AG08395 (cell line): ENCODE measurements at places on chromosomes 5 and 9.

GRCh38 chr5:72293495-72294055 is 26.5 kb downstream of the MRPS27 start:
- DNase-seq = no peak

- no peak for DNase-seq
Measured at GRCh38 chr5:128513806-128514205, 24.2 kb downstream of the FBN2 start.

DNA sequence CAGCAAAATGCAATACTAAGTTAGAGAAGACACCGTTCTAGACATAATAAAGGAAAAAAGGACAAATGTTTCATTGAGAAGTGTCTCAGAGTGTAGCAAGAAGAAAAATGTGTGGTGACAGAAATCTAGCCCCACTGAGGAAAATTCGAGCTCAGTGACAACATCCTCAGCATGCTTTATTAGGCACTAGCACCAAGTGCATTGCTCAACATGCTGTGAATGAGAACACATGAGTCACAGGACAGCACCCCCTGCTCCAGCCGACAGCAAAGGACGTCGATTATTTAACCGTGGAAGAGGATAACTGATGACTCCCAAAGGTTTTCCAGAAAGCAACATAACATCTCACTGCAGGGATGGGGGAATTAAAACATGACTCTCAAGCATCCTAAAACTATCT is 182.7 kb downstream of the GNAQ start:
- peak; percentile 95 for DNase-seq

GRCh38 chr9:114214181-114214580 is 58.8 kb downstream of the COL27A1 start:
- peak; percentile 88 for DNase-seq

GRCh38 chr5:6591671-6592288 is 41.1 kb downstream of the NSUN2 start:
- DNase-seq = no peak

- DNase-seq = no peak
Measured at GRCh38 chr9:101512116-101512515, 21.5 kb upstream of the RNF20 start.

DNA sequence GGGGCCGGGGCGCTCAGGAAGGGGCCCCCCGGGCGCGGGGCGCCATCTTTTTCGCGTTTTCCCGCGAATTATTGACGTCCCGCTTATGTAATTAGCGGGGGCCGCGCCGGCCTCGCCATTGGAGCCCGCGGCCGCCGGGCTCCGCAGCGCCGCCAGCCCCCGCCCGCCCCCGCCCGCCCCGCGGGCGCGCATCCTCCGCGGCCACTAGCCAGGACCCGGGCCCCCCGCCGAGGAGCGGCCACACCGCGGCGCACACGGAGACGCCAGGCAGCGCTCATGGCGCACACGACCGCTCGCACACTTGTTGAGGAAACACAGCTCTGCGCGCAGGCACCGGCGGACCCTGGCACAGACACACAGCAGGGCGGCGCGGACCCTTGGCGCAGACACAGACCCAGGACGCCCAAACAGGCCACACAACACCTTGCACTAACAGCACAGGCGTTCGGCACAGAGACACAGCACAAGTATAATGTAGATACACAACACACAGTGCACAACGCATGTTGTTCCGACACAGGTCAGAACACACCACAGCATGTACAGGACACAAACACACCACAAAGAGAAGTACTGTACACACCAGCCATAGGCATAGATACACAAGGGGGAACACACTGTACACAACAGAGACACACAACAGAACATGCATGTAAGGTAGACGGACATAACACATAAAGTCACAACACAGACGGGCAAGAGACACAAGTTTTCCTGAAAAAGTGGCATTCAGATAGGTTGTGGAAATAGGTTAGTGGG is 467 bp upstream of the PHF19 start:
- peak; percentile 63 for DNase-seq

DNA sequence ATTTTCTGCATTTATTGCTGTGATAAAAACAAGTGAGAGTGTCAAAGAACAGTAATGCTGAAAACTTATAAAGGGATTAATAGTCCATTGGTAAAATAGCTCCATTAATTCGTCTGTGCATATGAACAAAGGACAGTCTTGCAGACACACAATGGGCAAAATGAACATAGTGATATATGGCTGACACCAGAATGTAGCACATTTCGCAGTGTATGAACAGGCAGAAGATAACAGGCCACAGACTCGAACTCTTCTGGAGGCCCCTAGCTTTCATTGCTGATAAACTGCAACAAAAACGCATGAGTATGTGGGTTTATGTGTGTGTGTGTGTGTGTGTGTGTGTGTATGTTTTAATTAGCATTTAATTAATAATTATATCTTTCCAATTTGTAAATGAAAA is 354.8 kb downstream of the TAF11L14 start:
- DNase-seq = no peak

GRCh38 chr5:87081016-87081415 is 186.7 kb upstream of the RASA1 start:
- DNase-seq = no peak

DNA sequence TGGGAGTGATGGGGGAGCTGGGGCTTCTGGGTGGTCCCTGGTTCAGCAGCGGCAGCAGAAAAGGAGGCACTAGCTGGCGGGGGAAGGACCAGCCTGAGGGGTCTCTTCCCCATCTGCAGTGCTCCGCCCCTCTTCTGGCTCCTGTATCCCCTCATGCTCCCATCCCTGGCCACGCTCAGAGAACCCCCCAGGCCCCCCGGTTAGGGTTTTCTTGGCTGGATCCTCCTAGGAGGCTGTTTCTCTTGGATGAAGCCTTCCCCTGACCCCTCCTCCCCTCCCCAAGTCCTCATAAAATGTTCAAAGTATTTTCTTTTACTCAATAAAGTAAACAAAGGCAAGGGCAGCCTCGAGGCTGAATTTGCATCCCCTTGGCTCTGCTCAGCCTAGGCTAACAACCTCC is 60.8 kb downstream of the FGF18 start:
- no peak for DNase-seq

DNA sequence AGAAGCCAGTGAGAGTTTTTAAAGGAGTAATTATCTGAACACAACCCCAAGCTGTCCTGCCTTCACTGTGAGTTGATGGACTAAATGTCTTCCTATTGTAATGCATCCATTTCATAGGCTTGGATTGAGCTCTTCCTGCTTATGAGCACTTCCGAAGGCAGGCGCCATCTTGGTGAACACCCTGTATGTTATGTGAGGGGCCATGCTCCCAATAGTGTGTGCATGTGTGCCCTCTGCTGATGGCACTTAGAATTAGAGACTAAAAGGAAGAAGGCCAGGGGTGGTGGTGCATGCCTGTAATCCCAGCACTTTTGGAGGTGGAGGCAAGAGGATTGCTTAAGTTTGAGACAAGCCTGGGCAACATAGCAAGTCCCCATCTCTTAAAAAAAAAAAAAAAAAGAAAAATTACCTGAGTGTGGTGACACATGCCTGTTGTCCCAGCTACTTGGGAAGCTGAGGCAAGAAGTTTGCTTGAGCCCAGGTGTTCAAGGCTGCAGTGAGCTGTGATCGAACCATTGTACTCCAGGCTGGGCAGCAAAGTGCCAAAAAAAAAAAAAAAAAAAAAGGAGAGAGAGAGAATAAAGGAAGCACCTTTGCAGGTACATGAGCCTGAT is 65.0 kb downstream of the C9orf152 start:
- DNase-seq = no peak

GRCh38 chr5:141430332-141431113 is at the start of gene PCDHGA12:
TSS of gene PCDHGA12 (plus strand) at chr5:141430507. CDS start at chr5:141430760, 253 bp downstream.
- peak; percentile 84 for DNase-seq

- no peak for DNase-seq
Measured at GRCh38 chr9:4725706-4726442, 15.1 kb downstream of the AK3 start.

GRCh38 chr9:23938908-23939307 is 112.9 kb upstream of the ELAVL2 start:
- DNase-seq = no peak

- peak; percentile 96 for DNase-seq
Measured at GRCh38 chr9:133506653-133507038, 18.1 kb downstream of the MYMK start.

- DNase-seq = no peak
Measured at GRCh38 chr5:108367679-108368334, 14.1 kb downstream of the FBXL17 start.

- peak; percentile 13 for DNase-seq
Measured at GRCh38 chr9:118975736-118976135, 393.5 kb downstream of the BRINP1 start.

DNA sequence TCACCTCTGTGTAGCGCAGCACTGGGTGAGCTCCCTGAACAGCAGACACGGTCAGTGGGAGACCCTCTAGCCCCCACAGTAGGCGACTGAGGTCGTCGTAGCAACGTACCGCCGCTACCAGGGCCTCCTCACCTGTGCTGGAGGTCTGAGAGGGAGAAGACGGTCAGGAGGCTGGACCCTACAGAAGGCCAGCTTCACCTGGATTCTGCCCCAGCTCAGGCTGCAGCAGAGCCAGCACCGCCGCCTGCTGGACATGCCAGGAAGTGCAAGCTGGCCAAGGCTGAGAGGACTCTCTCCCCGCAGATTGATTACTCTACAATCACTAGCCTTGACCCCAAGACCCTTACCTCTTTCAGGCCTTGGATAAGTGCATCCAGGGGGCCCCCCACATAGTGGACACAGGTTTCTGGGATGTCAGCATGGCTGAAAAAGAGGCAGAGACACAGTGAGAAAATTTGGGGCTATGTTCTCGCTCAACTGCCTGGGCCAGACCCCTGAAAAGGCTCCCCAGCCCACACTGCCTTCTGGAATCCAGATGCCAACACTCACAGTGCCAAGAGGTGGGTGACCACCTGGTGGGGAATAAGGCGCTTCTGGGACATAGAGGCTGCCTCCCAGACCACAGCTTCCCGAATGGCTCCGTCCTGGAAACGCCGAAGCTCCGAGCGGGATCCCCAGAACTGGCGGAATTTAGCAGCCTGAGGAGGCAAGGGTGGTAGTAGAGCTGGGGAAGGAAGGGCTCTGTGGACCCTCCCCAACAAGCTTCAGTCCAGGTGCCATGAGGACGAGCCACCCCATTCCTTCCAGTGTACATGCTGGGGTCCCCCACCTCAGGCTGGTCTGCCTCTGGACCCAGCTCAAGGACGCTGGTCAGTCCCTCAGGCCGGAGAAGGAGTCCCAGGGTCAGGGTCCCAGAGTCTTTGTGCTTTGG is 6.9 kb downstream of the NOL6 start:
- peak; percentile 72 for DNase-seq

GRCh38 chr9:25702536-25702935 is 24.3 kb upstream of the TUSC1 start:
- DNase-seq = no peak

- DNase-seq = peak; percentile 49
Measured at GRCh38 chr9:88173378-88173999, 35.2 kb upstream of the SPATA31C2 start.

GRCh38 chr5:69317391-69317790 is 15.2 kb downstream of the CCDC125 start:
- DNase-seq = no peak

DNA sequence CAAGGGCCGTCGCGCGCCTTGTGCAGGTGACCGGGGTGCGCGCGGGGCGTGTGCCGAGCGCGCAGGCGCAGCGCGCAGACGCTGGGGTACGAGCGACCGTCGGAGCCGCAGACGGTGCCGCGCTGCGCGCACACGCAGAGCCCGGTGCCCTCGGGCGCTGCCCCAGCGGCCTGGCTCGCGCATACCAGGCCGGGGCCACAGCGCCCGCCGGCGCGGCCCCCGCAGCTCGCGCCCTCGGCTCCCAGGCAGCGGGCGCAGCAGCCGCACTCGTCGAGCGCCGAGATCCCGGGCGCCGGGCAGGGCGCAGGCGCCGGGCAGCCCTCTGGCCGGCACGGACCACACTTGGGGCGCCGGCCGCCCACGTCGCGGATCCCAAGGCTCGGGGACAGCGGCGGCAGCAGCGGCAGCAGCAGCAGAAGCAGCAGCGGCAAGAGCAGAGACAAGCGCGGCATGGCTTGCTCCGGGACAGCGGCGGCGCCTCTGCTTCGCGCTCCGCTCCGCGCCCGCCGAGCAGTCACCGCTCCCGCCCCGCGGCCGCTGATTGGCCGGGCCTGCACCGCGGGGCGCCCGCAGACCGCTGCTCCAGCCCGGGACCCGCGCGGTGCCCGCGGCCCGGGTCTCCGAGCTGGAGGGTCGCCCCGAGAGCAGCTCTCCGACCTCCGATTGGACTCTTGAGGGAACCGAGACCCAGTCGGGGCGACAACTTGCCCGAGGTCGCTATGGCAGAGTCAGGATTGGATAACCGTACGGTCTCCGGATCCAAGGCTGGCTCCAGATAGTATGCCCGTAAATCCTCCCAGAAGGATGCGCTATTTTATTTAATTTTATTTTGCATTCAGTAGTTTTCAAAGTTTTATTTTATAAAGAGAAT is at the start of gene IGFBPL1:
TSS of gene IGFBPL1 (minus strand) at position 482 of the 871 bp plus-strand sequence. CDS start at position 452, 30 bp downstream.
- peak; percentile 62 for DNase-seq

DNA sequence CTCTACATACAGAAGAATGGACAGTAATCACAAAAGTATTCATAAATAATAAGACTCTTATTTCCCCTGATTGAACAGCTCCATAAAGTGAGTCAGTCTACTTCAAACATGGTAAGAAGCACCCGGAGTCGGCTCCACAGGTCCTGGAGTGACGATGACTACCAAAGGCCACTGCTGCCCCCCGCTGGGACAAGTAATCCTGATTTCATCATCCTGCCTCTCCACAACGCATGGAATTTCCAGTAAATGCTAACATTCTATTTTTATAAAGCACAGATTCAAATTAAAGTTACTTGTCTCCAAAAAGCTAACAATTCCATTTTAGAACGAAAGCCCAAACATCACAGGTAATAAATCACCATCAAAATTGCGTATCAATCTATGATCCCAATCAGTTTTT is 16.2 kb downstream of the ATPSCKMT start:
- DNase-seq = peak; percentile 87

DNA sequence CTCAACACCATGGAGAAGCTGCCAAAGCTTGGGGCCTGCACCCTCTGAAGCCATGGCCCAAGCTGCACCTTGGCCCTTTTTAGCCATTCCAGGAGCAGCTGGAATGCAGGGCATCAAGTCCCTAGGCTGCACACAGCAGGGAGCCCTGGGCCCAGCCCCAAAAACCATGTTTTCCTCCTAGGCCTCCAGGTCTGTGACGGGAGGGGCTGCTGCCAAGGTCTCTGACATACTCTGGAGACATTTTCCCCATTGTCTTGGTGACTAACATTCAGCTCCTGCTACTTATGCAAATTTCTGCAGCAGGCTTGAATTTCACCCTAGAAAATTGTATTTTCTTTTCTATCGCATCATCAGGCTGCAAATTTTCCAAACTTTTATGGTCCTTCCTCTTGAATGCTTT is 64.6 kb downstream of the ELOVL7 start:
- no peak for DNase-seq

GRCh38 chr5:57902095-57902494 is 419.5 kb upstream of the ACTBL2 start:
- DNase-seq = no peak

GRCh38 chr9:134227451-134228411 is 63.4 kb upstream of the RNU6ATAC start:
- DNase-seq = no peak
